ENCODE measurements at places on chromosomes 3 and 15. TPM values are rescaled to one million over a fixed set of nuclear protein-coding genes. Genes with fewer than 3 reads are reported as not detected.

The SEMA3G gene
- 6.5 TPM for polyA plus RNA-seq

- H3K36me3 ChIP-seq: no peaks in the 10 kb centered on the region
- H3K27ac ChIP-seq: no peak overlapping the region
- no peak overlapping the region for H3K4me3 ChIP-seq
Observed at GRCh38 chr15:64807751-64808222, 17.7 kb downstream of the PIF1 start.

DNA sequence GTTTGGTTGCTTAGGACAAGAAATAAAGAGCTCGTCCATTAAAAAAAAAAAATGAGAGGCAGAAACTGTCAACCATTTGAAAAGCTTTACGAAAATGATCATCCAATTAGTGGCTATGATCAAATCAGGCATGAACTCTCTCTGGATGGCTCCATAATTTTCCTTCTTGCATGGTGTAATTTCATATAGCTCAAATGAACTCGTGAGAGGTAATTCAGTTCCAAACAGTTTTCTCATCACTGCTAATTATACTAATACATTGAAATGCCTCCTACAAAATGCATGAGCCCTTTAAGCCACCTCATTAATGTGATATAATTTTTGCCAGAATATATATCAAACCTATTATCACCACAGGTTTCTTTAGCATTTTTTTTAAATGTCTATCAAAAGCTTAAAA, 239.5 kb upstream of the MEIS2 start:
- no peaks in the 10 kb centered on the region for H3K36me3 ChIP-seq
- H3K27ac ChIP-seq: no peak overlapping the region
- no peaks in the 10 kb centered on the region for H3K4me1 ChIP-seq
- H3K4me3 ChIP-seq: no peak overlapping the region
- H3K27me3 ChIP-seq: no peaks in the 10 kb centered on the region

The BNC1 gene
- 0.10 TPM for polyA plus RNA-seq

The SI gene
- polyA plus RNA-seq: 0.01 TPM

DNA sequence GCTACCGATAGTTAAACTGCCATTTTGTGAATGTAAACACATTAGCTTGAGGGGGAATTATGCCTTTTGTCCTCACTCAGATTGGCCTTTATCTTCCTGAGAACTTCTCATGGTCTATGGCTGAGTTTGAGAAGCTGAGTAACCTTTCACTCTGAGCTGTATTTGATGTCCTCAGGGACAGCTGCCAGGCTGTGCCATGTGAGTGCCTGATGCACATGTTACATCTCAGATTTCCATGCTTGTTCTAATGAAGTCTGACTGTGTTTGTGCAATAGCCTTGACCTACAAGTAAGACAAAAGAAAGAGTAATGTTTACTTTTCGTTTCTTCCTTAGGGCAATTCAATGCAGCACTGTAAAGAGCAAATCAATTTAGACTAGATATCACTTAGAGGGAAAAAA, 44.1 kb upstream of the ARL6 start:
- no peaks in the 10 kb centered on the region for H3K27me3 ChIP-seq
- H3K27ac ChIP-seq: no peak overlapping the region
- no peak for DNase-seq
- no peak overlapping the region for H3K4me3 ChIP-seq
- H3K4me1 ChIP-seq: peaks cover 8% of the 10 kb centered on the region

All from psoas muscle (tissue), 8 donors.